Mesenchymal stem cell (in vitro differentiated cells and primary cell): ENCODE measurements at places on chromosomes 5 and 9.

GRCh38 chr5:54150841-54151240 lies 159.5 kb downstream of the ARL15 start:
- no peak for DNase-seq

GRCh38 chr9:109520475-109521132 lies 22.5 kb upstream of the PTPN3 start:
- peak; percentile 76 for DNase-seq

GRCh38 chr9:7105095-7105494 lies 347.3 kb downstream of the KDM4C start:
- DNase-seq = no peak

DNA sequence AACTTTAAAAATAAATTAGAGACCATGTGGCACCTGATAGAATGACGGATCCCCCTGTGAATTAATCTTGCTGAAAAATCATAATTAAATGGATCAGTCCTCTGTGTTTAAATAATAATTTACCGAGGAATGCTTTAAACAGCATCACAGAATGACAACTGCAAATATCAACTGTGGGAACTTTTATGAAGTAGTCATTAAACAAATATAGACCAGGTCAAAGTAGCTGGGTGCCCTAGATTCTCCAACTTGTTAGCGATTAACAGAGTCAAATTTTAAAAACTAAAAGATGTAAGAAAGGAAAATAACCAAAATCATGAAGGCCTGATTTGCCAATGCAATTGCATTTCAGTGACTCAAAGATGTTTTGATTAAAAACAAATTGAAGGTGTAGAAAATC lies 933.4 kb downstream of the PTPRD start:
- DNase-seq = no peak

DNA sequence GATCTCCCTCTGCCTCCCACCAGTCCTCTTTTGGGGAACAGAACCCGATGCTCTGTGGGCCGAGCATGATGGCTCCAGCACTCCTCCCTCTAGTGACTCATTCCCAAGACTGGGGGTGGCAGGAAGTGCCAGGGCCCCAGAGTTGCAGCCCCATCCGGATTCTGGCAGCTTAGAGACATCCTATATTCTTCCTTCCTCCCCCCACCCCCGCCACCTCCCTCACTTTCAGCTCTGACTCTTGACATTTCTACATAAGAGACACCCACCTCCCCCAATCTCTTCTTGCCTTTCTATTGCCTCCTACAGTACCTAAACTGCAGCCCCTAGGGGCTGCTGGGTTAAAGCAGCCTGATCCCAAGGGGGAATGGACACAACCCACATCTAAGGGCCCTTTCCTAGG lies 47.1 kb upstream of the MATR3 start:
- peak; percentile 30 for DNase-seq

DNA sequence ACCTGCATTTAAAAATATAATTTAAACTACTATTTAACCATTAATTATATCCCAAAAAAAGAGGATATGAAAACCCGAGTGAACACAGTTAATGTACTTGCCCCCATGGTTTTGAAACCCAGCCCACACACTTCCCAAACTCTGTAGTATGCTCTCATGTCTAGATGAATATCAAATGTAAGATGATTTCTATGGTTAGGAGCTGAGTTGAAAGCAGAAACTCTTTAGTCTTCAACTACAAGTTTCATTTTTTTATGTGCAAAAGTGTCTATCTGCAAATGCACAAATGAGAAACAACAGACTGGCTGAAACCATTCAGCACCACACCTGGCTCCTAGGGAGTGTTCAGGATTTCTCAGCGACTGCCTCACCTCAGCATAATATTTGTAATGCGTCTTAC lies 183.3 kb downstream of the SEMA5A start:
- no peak for DNase-seq

DNA sequence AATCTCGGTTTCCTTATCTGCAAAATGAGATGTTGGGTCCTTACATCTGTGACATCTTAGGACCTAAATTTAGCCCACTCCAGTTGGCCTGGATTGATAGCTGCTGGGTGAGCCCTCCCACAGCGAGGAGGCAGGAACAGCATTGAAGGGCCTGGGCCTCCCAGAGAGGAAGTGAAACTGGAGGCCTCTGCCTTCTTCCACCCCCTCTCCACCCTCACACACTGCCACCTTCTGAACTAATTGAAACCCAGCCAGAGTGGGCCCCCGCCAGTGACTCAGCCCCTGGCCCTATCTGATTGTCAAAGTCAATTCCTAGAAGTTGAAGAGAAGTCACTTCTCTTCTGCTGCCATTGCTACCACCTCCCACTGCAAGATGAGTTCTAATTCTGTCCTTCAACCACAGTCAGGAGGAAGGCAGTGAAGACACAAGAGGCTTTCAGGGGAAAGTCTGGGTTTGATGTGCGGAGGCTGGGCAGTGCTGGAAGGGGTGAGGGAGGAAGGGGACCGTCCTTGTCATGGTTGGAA lies 55.2 kb upstream of the NEK6 start:
- peak; percentile 57 for DNase-seq

GRCh38 chr5:79512471-79513307 lies 1.2 kb downstream of the HOMER1 start:
- peak; percentile 58 for DNase-seq

- DNase-seq = no peak
Observed at GRCh38 chr5:5178580-5178979, 38.5 kb downstream of the ADAMTS16 start.

- no peak for DNase-seq
Observed at GRCh38 chr9:127770583-127770904, 7.9 kb downstream of the SH2D3C start.

DNA sequence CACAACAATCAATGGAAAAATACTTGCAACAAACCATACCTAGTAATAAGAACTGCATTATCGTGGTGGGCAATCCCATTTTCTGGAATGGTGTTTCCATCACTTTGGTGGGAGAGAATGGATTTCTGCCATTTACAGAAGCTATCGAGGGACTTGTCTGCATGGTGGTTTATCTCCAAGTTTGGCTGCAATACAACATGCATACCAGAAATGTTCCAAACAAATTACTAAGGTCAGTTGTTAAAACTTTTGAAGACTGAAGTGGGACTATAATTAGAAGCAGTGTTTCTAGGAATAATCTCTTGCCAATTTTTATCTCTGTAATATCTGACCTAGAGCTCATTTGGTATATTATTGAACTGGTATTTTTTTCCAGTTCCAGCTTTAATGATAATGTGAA lies 30.3 kb downstream of the ADAMTS6 start:
- DNase-seq = no peak

DNA sequence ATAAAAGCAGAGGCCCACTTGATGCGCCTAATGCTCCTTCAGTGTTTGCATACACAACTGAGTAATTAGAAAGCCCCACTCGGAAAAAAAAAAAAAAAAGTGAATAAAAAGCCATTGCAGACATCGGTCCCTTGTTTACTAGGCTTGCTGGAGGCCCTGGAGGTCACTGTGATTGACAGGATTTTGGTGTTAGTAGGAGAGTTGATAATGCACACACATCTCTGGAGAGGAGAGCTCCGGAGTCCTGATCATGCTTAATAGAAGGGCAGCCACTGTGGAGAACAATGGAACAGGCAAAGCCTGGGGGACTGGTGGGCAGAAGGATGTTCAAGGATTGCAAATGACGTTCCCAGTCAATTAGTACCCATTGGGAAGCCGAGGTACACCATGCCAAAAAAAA lies 152.5 kb downstream of the EFNA5 start:
- no peak for DNase-seq

- no peak for DNase-seq
Observed at GRCh38 chr5:127621601-127622325, 27.1 kb upstream of the CTXN3 start.

DNA sequence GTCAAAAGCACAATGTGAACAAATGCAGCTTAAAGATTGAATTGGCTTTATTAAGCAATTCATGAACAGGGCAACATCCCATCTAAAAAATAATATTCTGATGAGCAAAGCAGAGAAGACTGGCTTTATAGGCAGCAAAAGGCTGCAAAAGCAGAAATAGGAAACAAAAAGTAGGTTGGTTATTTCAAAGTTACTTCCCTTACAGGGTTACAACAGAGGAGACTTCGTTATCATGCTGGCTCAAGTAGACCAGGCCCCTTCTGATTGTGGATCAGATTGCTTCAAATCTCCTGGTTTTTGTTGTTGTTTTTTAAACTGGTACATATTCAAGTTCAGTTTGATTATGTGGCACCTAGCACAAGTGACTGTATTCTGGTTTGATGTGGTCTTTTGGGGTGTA lies 73.1 kb downstream of the MAN2A1 start:
- no peak for DNase-seq

DNA sequence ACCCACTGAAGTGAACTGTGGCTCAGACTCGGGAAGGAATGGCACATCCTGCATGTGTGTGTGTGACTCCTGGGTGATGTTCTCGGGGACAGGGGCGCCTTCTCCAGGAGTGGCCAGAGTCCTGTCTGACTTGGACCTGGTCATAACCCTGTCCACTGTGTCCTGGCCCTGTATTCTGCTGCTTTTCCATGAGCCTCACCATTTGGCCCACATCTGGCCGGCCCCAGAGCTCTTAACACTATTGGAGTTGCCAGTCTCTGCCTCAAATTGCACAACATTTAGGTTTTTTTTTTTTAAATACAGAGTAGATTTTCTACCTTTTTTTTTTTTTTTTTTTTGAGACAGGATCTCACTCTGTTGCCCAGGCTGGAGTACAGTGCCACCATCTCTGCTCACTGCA lies 278.3 kb upstream of the TUT7 start:
- no peak for DNase-seq
